ENCODE measurements at places on chromosomes 3 and 15.

GRCh38 chr3:51379746-51380455 lies 5.2 kb upstream of the MANF start:
- no peak for DNase-seq

DNA sequence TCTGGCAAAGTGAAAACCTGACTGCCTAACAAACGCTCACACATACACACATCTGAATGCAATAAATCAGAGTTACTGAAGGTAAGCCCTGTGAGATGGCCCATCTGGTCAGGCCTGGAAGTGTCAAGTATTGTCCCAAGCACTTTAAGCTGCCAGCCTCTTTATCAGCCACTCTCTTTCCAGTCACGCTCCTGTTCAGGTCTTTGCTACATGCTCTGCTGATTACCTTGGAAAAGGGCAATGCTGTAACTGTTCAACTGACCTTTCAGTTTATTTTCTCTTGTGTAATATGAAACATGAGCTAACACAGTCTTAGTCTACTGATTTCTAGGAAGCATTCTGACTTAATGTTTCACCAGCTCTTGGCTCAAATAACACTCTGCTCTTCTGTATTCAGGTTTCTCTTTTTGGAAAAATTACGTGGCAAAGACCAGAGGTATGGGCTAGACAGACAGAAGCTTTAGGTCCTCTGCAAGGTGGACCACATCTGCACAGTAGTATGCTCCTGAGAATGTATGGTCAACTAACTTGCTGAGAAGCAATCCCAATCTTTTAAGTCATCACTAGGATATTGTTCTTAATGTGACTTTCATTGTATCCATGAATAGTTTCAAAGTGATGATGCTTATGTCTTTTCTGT lies 44.5 kb downstream of the GBE1 start:
- DNase-seq: no peak

GRCh38 chr3:148077318-148077923 lies 620.3 kb upstream of the AGTR1 start:
- no peak for DNase-seq

GRCh38 chr3:61053781-61054496 lies 197.3 kb downstream of the FHIT start:
- no peak for DNase-seq

Data from naive B cell (primary cell).